ENCODE measurements at places on chromosomes 6 and 20.

DNA sequence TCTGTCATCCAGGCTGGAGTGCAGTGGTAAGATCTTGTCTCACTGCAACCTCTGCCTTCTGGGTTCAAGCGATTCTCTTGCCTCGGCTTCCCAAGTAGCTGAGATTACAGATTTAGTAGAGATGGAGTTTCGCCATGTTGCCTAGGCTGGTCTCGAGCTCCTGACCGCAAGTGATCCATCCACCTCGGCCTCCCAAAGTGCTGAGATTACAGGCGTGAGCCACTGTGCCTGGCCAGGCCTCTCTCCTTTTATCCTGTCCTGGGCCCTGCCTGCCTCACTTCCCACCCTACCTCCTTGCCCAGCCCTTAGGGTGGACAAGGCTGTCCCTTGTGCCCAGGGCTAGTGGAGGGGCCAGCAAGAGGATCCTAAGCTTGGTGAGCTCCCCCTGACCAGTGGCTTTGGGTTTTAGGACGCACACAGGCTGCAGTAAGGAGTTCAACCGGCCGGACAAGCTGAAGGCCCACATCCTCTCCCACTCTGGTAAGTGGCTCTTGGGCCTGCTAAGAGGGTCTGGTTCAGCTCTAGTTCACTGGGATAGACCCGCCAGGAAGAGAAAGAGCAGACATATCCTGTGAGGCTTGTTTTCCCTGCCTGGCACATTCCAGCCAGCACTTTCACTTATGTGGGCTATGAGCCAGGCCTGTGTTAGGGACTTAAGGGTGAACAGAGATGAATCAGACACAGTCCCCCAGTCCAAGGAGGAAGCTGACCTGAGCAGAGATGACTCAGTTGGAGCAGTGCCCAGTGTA, 21.9 kb upstream of the CHMP4B start:
- DNase-seq, result no peak

GRCh38 chr6:132648356-132648755, 10.6 kb downstream of the TAAR1 start:
- no peak for DNase-seq

- no peak for DNase-seq
Measured at GRCh38 chr6:108568551-108569305, 8.0 kb downstream of the FOXO3 start.

DNA sequence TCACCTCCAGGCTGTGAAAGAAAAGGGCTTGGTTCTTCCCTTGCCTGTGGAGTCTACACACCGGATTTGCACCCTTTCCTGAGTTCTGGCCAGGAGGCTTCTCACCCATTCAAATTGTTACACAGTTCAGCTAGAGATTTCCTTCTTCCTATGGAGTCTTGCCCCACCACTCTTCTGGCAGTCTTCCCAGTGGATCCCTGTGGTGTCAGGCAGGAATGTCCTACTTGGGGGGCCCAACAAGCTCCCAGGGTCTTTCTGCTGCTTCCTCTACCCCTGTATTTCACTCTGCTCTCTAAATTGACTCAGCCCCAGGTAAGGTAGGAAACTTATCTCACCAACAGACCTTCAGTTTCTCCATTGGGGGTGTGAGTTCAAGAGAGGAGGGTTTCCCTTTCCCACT, 14.0 kb upstream of the CST9L start:
- no peak for DNase-seq

DNA sequence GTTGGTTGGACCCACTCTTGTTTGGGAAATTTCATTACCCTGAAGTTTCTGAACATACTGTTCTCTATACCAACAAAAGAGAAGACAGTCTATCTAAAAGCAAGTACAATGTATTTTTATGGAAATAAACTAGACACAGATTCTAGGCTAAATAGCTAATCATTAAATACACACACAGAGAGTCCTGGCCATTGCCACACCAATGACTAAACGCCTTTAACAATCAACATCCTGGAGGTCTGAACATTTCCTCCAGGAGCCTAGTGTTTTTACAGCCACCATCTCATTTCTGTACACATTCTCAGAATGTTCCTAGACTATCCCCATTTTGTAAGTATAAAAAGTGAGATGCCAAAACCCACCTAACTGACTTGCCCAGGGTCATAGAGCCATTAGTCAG, 141.6 kb upstream of the RREB1 start:
- DNase-seq, result no peak

- no peak for DNase-seq
Measured at GRCh38 chr6:134331256-134331655, 13.3 kb upstream of the SGK1 start.

DNA sequence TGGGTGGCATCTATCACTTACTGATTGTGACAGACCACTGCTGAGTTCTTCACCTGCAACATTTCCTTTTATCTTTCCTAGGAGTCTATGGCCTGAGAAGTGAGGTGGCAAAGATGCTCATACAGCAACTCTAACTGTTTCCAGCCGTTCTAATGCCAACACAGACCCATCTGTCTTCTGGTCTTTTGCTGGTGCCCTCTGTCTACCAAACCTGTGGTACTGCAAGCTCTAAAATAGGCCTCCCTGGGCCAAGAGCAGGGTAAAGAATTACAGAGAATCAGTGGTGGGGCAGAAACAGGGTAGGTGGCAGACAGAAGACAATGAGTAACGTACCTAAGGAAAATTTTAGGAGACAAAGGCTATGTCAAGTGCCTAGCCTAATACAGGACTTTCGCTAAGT, 611.0 kb upstream of the FLRT3 start:
- no peak for DNase-seq
